ENCODE measurements at places on chromosomes 2 and 18.
A peak's percentile ranks its signal among the peaks of the same experiment; 100 is the strongest.

GRCh38 chr2:176643646-176644045 lies 374.4 kb downstream of the MTX2 start:
- peak; percentile 60 for DNase-seq

DNA sequence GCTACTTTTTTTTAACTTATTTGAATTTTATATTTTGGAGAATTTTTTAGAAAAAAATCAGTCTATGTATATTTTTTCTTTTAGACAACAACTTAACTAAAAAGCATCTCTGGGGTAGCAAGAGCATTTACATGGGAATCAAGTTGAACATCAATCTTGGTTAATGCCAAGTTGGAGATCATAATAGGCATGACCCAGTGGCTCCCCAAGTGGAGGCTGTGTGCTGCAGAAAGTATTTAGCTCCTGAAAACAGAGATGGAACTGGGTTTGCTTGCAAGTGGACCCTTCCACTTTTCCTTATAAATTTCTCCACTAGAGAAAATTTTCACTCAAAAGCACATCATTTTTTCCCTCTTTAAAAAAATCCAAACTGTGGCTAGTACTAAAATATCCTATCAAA lies 23.9 kb upstream of the CAVIN2 start:
- no peak for DNase-seq

DNA sequence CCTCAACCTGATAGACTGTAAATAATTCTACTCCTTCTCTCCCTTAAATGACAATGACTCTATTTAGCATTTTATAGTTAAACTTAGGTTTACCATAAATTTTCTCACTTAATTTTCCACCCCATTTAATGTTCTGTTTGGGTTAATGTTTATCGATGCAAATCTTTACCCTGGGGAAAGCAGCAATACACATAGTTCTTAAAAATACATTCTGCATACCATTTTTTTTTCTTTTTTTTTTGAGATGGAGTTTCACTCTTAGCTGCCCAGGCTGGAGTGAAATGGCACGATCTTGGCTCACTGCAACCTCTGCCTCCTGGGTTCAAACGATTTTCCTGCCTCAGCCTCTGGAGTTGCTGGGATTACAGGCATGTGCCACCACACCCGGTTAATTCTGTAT lies 14.0 kb downstream of the STAM2 start:
- DNase-seq: no peak

- peak; percentile 5 for DNase-seq
Observed at GRCh38 chr18:66616523-66616983, 12.7 kb upstream of the CDH19 start.

DNA sequence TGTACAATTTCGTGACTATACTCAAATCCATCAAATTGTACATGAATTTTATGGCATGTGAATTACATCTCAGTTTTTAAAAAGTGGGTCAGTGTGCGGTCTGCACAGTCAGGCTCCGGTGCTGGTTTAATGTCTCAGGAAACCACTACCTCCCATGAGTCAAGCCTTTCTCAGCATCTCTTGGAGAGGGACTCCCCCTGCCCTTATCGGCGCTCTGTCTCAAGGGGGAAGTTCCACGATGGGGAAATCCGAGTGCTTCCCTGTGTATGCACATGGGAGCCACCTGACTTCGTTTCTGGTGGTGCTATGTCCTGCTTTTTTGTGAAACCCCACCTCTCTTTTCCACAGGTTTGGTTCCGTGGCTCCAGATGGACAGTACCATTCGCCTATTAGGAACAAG lies 72.5 kb downstream of the ACOXL start:
- no peak for DNase-seq

DNA sequence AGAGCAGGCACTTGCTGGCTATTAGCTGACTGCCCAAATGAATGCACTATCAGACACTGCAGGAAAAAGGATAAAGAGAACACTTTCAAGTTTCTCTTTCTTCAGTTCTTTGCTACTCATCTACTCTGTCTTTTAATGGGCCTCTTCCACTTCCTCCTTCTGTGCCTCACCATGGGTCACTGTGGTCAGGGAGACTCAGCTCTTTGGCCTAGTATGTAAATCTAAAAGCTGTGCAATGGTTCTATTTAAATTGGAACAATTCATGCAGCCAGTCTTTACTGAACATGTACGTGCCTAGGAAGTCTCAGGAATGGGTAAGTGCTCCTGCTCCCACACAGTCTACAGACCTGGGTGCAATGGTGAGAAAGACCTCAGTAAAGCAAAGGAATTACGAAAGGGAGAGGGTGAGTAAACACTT lies 79.1 kb upstream of the DNMT3A start:
- no peak for DNase-seq

DNA sequence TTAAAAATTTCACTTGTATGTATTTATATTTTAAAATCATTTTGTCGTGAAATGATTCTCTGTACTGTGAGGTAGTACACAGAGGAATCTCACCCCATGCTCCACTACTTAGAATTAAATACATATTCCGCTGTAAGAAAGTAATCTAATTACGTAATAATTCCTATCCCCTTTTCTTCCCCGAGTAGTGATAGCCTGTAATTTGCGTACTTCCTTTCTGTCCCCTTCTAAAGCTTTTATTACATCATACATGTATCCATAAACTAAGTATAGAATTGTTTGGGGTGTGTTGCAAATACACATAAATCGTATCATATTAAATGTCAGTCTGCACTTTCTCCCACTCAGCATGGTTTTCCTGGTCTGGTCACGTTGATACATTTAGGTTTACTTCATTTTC lies 12.4 kb upstream of the CHCHD5 start:
- DNase-seq: no peak

DNA sequence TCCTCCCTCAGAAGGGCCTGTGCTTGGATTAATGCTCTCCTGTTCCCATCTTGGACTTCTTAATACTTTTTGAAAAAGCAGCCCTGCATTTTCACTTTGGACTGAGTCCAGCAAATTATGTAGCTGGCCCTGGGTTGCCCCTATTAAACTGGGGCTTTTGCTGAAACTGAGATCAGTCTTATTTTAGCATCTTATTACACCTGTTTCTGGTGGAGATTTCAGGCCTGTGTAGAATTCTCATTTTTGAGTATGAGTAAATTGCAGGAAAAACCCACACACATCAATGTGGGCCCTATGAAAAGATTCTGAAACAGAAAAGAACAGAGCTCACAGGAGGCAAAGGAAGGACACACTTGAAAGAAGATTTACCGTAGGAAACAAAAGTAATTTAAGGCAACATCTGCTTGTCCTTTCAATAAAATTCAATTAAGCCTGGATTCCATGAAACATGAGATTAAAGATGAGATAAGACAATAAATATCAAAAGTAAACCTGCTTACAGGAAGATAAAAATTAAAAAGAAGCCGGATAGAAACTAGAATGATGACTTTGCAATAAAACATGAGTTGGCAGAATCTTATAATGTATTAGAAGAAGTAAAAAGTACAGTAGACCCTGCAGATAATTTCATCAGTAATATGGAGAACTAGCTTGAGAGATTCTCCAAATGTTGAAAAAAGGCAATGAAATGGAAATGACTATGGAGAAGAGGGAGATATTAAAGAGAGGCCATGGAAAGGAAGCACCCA lies 90.7 kb upstream of the GCFC2 start:
- DNase-seq: no peak

GRCh38 chr2:224640679-224641078 lies 55.5 kb upstream of the CUL3 start:
- no peak for DNase-seq

- DNase-seq: peak; percentile 66
Observed at GRCh38 chr2:33111002-33111446, 164.3 kb downstream of the LTBP1 start.

GRCh38 chr2:31384351-31384750 lies 30.2 kb downstream of the XDH start:
- peak; percentile 91 for DNase-seq

DNA sequence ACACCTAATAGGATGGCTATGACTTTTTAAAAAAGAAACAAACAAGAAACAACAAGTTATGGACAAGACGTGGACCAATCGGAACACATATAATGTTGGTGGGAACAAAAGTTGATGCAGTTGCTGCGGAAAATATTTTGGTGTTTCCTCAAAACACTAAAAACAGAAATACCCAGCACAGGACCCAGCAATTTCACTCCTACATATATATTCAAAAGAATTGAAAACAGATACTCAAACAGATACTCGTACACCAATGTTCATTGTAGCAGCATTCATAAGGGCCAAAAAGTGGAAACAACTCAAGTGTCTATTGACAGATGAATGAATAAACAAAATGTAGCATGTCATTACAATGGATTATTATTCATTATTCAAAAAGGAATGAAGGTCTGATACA lies 12.1 kb downstream of the CCDC141 start:
- no peak for DNase-seq

GRCh38 chr2:24424387-24424786 lies 64.1 kb upstream of the ITSN2 start:
- no peak for DNase-seq

DNA sequence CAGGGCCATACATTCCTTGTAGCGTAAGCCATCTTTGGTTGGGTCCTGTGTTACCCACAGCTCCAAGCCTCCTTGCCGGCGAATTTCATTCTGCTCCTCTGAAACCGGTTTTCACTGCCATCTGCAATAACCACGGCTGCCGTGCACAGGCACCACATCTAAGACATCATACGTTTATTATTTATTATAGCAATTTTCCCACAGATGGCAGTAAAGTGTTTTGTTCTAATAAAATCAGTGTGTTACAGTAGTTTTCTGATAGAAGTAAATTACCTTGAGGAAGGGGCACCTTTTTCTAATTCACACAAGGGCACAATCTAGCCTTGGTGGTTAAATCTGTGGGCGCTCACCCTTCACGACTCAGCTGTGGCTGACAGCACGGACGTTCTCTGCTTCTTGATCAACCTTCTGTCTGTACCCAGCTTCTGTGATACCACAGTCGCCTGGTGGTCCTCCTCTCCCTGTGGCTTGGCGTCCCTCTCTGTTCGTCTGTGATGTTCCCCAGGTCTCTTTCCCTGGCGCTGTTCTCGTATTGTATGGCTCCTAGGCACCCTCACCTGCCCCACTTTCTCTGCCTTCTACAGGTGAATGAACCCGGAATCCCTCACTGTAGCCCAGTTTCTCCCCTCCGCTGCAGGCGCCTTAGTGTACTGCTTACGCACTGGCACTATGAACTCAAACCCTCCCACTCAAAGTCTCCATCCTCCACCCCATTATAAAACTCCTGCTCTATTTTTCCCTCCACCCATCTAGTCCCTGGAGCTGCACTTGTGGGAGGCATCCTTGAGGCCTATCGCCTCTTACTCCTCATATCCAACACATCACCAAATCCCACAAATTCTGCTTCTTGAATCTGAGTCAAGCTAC lies 236.8 kb downstream of the DYSF start:
- DNase-seq: peak; percentile 19

GRCh38 chr2:200338692-200339091 lies 32.2 kb downstream of the SPATS2L start:
- no peak for DNase-seq

Measured in fibroblast of skin of right quadriceps (primary cell).